ENCODE measurements at places on chromosomes 4 and X.

DNA sequence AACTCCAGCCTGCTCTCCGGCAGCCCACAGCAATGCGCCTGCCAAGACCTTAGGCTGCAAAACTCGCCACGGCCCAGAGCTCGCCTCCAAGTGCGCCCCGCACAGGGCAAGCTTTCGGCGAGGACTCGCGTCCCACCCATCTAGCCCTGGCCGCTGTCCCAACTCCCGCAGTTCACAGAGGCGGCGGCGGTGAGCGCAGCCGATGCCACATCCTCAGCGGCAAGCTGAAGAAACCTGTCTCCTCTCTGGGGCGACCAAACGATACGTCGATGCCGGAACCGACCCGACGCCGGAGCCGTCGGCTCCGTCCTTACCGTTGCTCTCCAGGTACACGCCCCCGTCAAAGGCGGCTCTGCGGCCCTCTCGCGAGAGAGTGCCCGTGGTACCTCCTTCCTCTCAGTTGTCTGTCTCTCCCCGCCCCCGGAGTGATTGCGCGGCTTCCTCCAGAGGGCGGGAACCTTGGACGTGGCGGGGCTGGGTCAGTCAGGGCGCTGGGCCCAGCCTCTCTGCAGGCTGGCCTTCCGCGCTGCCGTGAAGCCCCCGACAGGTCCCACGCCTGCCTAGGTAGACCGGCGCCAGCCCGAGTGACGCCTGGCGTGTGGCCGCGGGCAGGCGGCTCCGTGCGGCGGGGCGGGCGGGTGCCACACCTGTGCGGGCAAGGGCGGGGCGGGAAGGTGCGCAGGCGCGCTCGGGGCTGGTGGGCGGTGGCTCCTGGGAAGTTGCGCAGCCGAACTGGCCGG lies 380 bp upstream of the RAB33B start:
- peak; percentile 93 for DNase-seq

- no peak for DNase-seq
Observed at GRCh38 chr4:169437299-169438047, 166.7 kb upstream of the SH3RF1 start.

- DNase-seq: no peak
Observed at GRCh38 chr4:122163767-122164166, 11.6 kb downstream of the BLTP1 start.

- DNase-seq: no peak
Observed at GRCh38 chr4:72557021-72557420, 12.0 kb downstream of the ADAMTS3 start.

DNA sequence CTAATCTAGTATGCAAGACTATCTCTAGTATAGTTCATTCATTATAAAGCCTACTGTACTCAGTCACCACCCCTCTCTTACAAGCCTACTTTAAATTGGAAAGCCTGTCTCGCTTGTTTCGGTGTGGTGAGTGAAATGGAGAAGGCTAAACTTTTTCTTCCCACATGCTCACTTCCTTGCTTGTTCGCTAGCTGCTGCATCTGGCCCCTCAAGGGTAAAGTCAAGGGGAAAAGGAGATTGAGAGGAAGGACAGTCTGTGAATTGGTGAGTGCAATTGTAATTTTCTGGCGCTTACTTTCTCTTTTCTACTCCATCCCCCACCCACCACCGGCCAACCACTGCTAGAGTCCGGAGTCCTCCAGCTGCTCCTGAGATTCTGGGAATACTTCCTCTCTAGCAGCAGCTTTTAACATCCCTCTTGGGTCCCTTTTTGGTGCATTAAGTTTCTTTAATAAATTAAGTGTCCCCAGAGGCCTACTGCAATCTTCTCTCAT lies 12.1 kb upstream of the ARAP2 start:
- DNase-seq: no peak

- DNase-seq: no peak
Observed at GRCh38 chr4:71241501-71242288, 97.1 kb upstream of the SLC4A4 start.

DNA sequence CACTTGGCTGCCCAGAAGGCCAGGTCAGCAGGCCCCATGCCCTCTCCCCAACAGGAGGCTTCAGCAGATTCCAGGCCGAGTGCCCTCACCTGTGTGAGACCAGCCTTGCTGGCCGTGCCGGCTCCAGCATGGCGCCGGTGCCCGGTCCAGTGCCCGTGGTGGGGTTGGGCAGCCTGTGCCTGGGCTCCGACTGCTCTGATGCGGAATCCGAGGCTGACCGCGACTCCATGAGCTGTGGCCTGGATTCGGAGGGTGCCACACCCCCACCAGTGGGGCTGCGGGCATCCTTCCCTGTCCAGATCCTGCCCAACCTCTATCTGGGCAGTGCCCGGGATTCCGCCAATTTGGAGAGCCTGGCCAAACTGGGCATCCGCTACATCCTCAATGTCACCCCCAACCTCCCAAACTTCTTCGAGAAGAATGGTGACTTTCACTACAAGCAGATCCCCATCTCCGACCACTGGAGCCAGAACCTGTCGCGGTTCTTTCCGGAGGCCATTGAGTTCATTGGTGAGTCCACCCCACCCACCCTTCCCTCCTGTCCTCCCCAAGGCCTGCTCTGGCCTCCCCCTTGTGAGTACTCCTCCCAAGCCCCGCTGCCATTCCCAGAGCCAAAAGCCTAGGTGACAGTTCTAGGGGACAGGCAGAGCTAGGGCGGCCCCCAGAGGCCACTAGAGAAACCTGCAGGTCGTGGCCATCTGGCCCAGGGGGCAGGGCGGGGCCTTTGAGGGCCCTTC lies 2.3 kb downstream of the DUSP9 start:
- DNase-seq: no peak

DNA sequence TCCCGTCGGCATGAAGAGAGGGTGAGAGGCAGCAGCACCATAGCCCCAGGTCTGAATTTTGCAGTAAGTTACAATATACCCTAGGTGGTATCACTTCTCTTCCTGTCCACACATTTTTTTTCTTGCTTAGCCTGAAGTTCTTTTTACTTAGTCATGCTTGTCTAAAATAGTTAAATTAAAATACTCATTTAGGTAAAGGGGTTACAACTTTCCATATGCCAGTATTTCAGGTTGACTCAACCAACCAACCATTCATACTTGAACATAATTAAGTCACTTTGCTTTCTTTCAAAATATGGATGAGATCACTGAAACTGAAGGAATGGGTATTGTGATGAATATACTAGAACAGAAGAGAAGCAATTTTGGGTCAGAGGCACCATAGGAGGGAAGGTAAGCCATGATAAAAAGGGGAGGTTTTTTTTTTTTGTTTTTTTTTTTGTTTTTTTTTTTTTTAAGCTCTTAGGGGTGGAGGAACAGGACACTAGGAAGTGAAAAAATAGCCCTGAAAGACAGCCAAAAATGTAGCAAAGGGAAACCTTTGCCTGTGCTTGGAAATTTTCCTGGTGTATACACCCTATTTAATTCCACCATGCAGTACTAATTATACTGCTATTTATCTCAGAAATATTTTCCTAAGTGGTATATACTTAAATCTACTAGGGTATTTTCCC lies 41.8 kb downstream of the RPS6KA3 start:
- no peak for DNase-seq

GRCh38 chr4:121764702-121765367 lies at the start of gene SMIM43:
Gene SMIM43, minus strand, starts transcription at chr4:121765164. Its CDS starts 59 bp downstream, at chr4:121765105.
- DNase-seq: no peak

DNA sequence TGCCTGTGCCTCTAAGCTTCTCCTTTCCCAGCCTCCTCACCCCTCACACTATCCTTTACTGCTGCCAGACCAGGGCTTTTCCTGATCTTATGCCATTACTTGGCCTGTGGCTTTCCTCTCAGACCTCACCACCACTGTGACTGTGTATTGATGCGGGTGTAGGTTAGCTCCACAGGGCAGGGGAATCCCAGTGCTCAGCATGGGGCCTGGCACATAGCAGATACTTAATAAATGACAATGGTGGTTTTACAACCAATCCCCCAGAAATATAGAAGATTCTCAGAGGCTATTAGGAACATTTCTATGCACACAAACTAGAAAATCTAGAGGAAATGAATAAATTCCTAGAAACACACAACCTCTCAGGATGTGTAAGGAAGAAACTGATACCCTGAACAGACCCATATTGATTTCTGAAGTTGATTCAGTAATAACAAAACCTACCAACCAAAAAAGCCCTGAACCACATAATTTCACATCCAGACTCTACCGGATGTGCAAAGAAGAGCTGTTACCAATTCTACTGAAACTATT lies 129.6 kb upstream of the QRFPR start:
- DNase-seq: peak; percentile 1

DNA sequence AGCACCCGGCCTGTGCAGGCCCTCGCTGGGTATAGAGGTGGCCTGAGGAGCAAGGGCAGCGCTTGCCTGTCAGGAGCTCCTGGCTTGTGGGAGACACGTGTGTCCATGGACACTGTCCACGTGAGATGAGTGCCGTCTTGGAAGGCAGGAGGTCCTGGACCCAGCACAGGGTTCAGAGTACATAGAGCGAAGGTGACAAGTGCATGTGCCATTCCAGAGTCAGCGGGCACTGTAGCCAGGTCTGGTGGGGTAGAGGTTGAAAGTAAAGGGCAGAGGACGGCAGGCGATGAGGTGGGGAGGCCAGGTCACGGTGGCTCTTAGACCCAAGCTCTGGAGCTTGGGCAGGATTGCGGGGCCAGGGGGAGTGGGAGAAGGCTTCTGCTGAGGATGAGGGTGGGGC lies 28.4 kb upstream of the TADA2B start:
- no peak for DNase-seq

DNA sequence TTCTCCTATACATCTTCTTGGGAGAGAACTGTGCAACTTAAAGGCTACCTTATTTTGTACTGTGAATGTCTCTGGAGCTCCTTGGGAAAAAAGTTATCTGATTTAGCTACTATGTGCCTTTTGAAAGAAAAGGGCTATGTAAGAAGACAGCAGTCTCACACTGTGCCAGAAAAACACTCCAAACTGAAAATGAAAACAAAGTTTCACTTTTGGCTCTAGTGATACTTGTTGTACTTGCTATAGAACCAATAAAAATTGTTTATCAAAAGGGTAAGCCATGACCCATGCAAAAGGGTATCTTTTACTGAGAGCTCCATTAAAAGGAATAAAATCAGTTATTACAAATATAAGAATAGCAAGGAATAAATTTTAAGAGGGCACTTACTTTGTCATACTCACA lies 2270.0 kb downstream of the ARAP2 start:
- DNase-seq: no peak

GRCh38 chrX:101430457-101431078 lies 22.5 kb downstream of the HNRNPH2 start:
- no peak for DNase-seq

DNA sequence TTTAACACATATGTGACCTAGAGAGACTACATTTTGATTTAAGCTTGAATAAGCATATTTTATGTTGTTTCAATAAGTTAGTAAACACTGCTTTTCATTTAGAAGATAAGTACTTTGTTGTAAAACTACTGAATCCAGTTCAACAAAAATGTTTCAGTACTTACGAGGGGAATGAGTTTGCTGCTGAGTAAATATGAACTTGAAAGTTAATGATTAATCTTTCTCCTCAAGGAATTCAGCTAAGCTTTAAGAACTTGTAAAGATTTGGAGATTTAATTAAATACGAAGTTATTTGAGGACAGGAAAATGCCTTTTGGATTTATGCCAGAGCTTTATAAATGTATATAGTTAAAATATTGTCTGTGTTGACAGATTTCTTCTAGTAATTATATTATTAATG lies 933.0 kb upstream of the LCORL start:
- DNase-seq: no peak

DNA sequence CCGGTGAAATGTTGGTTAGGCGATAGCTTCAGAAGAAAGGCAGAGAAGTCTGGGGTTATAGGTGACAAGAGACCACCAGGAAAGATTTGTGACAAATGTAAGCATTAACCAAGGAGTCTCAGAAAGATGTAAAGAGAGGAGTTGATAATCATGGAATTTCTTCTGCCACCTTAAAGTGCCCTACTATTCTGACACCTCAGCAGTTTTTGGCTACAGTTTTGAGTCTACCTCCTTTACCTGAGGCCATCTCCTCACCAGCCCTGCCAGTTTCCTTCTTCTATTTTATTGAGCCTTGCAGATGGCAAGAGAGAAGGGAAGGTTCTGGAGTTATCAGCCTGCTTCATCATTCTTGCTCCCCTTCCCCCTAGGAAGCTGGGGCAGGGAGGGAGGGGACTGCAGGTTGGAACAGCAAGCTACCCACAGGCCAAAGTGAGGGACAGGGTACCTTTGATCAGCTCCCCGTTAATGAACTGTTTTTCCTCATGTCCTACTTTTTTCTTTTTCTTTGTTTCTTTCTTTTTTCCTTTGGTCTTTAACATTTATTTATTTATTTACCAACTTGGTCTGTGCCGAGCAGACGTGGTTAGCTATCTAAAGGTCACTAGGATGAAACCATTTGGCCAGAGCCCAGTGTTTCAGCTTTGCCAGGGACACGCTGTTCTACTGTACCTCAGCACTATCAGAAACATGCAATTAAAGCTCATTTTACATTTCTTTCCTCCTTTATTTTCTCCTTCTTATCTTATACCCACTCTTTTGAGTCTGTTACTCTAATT lies 438.7 kb upstream of the AR start:
- DNase-seq: no peak

DNA sequence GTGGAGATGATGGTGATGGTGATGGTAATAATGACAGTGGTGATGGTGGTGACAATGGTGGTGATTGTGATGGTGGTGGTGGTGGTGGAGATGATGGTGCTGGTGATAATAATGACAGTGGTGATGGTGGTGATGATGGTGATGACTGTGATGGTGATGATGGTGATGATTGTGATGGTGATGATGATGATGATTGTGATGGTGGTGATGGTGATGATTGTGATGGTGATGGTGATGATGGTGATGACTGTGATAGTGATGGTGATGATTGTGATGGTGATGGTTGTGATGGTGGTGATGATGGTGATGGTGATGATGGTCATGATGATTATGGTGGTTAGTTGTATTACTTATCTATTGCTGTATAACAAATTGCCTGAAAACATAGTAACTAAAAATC lies 108.9 kb upstream of the NKX1-1 start:
- no peak for DNase-seq

DNA sequence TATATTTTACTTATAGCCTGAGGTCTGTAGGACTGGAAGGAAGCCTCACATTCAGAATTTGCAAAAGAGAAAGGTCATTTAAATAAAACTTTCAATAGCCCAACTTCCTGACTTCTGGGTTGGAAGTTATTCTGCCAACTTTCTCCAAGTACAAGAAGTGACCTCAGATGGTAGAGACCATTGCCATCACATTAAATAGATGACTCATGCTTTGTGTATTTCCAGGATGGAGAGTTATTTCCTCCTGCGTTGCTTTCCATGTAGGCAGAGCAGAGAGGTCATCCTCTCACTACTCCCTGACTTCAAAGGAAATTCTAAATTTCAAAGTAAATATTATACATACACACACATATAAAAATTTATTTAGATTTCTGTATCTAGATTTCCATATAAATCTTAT lies 73.0 kb upstream of the NR3C2 start:
- DNase-seq: no peak

GRCh38 chrX:9912351-9913145 lies 54.6 kb upstream of the CLDN34 start:
- DNase-seq: no peak

DNA sequence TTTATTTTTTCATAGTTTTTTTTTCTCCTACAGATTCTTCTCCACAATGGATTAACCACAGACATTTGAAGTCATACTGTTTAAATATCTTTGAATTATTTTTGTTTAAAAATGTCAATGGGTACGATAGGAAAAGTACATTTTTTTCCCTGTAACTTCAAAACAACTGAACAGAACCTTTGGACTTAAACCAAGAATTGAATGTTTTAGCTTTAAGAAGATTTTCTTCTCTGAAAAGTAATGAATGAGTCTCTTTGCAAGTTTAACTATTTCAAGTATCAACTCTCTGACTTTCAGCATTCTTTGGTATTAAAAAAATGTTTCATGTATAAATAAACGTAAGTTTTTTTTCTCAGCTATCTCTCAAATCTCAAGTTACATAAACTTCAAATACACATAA lies 364.3 kb downstream of the FBXO8 start:
- DNase-seq: no peak

GRCh38 chr4:78951862-78952472 lies 12.7 kb upstream of the PAQR3 start:
- DNase-seq: no peak

All from stimulated activated CD8-positive, alpha-beta memory T cell treated with anti-CD3 and anti-CD28 coated beads, Interleukin-15, amount 100 ng/mL, for 48 hours (primary cell).